Amygdala (tissue), 56 donors: ENCODE measurements at places on chromosomes 13 and 19.

DNA sequence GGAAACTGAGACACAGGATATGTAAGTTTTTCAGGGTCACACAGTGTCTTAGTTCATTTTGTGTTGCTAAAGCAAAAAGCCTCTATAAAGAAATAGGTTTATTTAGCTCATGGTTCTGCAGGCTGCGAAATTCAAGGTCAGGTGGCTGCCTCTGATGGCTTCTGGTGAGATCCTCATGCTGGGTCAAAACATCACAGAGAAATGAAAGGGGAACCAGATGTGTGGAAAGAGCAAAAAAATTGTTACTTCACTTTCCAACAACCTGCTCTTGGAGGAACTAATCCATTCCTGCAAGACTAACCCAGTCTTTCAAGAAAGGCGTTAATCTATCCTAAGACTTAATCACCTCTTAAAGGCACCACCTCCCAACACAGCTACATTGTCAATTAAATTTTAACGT is 64.2 kb upstream of the UBL3 start:
- DNase-seq = no peak

- DNase-seq = no peak
Measured at GRCh38 chr13:51519771-51520216, 64.5 kb upstream of the WDFY2 start.

- no peak for DNase-seq
Measured at GRCh38 chr13:97018029-97018819, 23.9 kb upstream of the OXGR1 start.

DNA sequence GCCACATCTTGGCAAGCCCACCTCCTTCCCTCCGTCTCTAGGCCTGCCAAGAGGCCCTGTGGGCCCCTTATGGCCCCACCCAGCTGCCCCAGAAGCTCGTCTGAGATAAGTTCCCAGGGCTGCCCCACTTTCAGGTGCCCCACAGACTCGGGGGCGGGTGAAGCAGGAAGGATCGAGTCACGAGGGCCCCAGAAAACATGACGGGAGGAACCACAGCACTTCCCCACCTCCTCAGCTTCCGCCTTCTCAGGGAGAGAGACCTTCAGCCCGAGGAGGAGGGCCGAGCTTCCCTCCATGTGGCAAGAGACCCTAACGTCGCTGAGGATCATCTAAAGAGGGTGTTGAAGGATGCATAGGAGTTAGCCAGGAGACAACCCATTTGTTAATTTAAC is 4.5 kb upstream of the IL12RB1 start:
- peak; percentile 6 for DNase-seq

- no peak for DNase-seq
Measured at GRCh38 chr19:13025819-13026456, 30.7 kb downstream of the NFIX start.

DNA sequence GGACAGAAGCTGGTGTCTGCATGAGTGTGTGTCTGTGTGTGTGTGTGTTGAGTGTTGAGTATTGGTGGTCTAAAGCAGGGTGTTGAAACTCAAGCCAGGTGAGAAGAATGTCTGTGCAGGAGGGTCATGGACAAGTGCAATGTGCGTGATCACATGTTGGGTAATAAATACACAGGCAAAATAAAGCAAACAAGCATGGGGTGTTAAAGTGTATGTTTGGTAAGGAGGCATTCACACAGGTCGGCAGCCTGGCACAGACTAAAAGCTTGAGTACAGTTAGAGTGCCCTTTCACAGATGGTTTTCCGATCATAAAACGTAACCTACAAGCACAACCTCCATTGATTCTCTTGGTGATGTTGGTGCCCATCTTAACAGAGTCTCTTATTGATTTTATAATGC is 476.9 kb upstream of the KLHL1 start:
- DNase-seq = no peak

- DNase-seq = no peak
Measured at GRCh38 chr19:14686411-14686810, 3.4 kb upstream of the ZNF333 start.

DNA sequence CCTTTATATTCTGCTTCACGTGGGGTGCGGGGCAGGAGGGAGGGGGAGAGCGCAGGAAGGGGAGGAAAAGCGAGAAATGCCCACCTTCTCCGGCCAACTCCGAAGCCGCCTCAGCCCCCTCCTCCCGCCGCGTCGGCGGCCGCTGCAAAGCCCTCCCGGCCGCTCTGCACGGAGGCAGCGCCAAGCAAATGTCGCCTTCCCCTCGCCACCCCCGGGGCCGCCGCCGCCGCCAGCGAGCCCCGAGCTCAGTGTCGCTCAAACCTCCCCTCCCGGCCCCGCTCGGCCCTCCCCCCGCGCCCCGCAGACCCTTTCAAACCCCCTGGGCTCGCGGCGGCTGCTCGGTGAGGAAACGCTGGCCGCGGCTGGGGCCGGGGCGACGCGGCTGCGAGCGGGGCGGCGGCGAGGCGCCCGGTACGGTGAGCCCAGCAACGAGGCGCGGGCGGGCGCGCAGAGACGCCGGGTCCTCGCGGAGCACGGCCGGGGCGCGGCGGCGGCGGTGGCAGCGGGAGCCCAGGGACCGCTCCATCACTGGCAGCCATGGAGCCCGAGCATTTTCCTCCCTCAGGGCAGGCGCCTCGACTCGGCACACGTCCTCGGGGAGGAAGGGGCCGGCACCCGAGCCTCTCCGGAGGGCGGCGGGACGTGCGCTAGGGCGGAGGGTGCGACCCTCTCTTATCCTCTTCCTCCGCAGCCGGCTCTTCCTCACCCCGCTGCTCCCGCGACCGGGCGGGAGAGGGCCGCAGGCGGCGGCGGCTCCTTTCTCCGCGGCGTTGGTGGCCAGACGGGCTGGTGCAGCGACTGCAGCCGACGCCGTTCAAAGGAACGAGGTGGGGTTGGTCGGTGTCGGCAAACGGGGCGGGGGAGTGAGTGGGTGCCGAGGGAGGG is 463 bp upstream of the TSC22D1 start:
- DNase-seq = peak; percentile 35

- no peak for DNase-seq
Measured at GRCh38 chr19:3284759-3285646, 60.5 kb downstream of the CELF5 start.

GRCh38 chr19:39915101-39915847 is 19.2 kb downstream of the FCGBP start:
- DNase-seq = no peak

DNA sequence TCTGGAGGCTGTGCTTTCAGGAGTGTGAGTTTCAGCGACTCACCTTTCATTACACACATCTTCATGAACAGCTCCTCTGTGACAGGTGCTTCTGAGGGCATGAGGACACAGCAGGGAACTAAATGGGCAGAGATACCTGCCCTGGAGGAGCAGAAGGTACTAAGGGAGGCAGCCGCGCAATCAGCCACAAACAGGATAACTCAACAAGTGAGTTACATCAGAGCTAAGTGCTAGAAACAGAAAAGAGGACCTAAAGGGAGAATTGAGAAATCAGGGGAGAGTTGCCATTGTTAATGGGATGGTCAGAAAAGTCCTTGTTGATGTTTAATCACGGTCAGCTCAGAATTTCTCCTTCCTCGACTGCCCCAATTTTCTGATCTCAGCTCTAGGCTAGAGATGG is 42.5 kb downstream of the SYDE1 start:
- no peak for DNase-seq

DNA sequence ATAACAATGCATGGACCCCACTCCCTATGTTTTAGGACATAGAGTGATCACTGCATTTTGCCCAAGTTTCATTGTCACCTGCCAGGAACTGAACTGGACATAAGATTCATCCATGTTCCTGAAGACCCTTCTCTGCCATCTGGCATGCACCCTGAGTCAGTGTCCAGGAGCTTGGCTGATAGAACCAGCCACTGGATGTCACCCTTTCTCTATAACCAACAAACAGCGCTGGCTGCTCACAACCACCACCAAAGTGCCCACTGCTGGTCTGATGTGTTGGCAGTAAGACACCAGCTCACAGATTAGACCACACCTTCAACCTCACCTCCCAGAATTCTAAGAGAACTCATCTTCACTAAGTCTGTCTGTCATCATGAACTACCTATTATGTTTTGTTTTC is 333.4 kb downstream of the ITGBL1 start:
- DNase-seq = no peak

DNA sequence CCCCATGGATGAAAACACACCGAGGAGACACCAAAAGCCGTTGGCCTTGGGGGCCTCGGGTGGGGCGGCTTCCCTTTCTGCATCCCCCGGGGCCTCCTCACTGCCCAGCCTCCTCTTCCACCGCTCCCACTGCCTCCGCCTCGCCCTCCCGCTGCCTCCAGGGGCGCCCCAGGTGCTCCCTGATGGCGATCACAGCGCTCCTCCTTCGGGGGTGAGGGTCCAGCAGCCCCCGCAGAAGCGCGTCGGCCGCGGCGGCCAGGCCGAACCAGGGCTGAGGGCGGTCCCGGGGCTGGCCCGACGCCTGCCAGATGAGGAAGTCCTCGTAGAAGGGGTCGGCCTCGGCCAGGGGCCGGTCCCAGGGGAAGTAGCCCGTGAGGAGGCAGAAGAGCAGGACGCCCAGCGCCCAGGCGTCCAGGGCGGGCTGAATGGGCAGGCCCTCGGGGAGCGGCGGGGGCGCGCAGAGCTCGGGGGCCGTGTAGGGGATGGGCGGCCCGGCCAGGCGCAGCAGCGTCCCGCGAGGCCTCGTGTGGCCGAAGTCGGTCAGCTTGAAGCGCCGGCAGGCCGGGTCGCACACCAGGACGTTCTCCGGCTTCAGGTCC is 7.2 kb downstream of the SBK2 start:
- no peak for DNase-seq

GRCh38 chr13:77415253-77416071 is 88.6 kb upstream of the MYCBP2 start:
- DNase-seq = no peak

GRCh38 chr13:57946361-57946760 is 314.8 kb downstream of the PCDH17 start:
- DNase-seq = no peak

GRCh38 chr13:80888390-80888789 is 547.5 kb upstream of the SPRY2 start:
- no peak for DNase-seq

- DNase-seq = no peak
Measured at GRCh38 chr13:30125422-30126073, 181.8 kb downstream of the KATNAL1 start.

DNA sequence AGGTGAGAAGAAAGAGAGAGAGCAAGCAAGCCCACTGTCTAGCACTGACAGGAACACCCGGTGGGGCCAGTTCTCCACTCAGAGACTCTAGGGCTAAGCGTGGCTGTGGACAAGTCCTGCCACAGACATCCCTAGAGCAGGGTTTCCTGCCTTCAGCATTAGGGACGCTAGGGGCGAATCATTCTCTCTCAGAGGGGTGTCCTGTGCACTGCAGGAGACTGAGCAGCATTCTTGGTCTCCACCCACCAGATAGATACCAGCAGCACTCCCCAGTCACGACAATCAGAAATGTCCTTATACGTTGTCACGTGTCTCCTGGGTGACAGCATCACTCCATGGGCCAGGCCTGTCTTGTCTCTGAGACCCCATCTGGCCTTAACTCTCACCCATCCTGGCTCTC is 1.5 kb downstream of the OR10H1 start:
- DNase-seq = no peak

DNA sequence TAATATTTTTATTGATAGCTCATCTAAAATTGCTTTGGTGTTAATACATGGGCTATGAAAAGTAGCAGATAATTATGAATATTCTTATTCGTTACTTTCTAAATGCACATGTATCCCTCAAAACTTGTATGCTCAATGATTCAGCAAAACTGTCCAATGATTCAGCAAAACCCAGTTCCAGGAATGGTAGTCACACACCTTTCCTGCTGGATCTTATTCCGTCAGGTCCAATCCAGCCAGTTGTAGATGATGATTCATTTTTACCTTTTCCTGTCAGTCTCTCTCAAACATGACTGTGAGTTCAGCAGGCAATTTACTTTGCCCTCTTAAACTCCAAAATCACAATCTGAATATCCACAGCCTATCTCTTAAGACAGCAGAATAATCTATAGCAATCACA is 1082.6 kb downstream of the EFNB2 start:
- no peak for DNase-seq

GRCh38 chr13:52411629-52412028 is 5.7 kb upstream of the THSD1 start:
- DNase-seq = no peak

- DNase-seq = no peak
Measured at GRCh38 chr19:18460900-18461299, 23.0 kb upstream of the ISYNA1 start.

- no peak for DNase-seq
Measured at GRCh38 chr13:40445557-40445990, 220.9 kb downstream of the FOXO1 start.

- DNase-seq = no peak
Measured at GRCh38 chr19:604355-604754, 14.7 kb downstream of the HCN2 start.

DNA sequence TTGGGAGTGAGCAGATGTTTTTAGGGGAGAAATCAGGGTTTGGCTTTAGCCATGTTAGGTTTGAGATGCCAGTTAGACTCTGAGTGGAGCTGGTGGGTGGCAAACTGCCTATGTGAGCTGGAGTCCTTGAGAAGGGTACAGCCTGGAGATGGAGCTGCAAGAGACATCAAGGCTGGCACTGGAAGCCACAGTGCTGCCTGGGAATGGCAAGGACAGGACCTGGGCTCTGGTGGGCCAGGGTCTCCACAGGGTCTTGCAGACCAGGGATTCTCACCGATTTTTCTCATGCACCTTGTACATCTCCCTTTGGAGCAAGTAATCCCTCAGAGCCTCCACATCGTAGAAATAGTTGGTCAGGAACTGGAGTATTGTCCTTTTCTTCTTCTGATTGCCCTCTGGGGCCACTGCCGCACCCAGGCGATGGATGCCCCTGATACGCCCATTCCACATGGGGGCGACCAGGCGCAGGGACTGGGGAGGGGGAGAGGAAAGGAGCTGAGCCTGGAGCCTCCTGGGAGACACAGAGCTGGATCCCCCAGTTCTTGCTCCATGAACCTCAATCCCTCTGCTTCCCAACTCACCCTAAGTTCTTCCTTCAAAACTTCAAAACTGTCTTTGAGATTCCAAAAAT is 1.7 kb downstream of the DMAC2 start:
- DNase-seq = no peak

DNA sequence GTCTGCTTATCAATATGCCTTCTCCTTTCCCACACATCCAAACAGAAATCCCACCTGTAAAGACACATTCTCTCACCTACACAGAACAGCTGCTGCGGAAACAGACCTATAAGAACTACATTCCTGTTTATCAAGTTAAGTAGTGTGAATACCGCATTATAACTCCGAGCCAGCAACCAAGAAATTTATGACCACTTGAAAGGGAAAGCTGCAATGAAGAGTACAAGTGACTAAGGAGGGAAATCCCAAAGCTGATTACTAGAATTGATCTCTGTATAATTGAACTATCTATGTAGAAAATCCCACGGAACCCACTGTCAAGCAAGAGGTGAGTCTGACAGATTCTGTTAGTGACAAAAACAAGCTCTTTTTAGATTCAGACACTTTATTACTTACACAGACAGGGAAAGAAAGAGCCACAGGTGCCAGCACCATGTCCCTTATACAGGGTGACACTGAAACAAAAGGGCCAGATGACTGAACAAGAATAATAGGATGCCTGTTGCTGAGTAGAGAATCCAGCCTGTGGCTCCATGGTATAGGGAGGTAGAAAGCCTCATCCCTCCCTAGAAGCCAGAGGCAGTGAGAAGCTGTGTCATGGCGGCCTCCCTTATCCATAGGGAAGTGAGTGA is 1.6 kb upstream of the IGFL4 start:
- DNase-seq = no peak
